ENCODE measurements at places on chromosomes 11 and 22. TPM values are rescaled to one million over a fixed set of nuclear protein-coding genes. Genes with fewer than 3 reads are reported as not detected.

The MUC5AC gene
- not detected for total RNA-seq

The TRIM49 gene
- total RNA-seq: not detected

The MUC5B gene
- 0.18 TPM for total RNA-seq

The XKR3 gene
- total RNA-seq: not detected

The CRYAB gene
- total RNA-seq: 19.9 TPM

The SGSM1 gene
- total RNA-seq: 0.88 TPM

The ANO1 gene
- 72.6 TPM for total RNA-seq
